Ammon's horn (tissue), 1 donor: ENCODE measurements at places on chromosomes 4 and X.

GRCh38 chr4:23390246-23390645 lies 499.6 kb downstream of the PPARGC1A start:
- no peak for DNase-seq

DNA sequence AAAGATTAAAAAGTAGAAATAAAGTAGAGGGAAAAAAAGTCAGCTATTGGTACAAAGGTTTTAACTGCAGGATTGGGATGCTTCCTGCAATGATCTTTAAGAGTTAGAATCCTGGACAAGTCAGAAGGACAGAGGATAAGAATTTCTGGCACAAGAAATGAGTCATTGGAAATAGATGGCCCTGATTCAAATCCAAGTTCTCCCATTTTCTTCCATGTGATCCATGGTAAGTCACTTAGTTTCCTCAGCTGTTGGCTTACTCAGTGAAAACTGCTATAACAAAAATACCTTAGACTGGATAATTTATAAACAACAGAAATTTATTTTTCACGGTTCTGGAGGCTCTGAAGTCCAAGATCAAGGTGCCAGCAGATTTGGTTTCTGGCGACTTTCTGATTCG lies 13.3 kb upstream of the TBC1D19 start:
- DNase-seq = no peak

GRCh38 chrX:45771114-45771513 lies 570.4 kb upstream of the DIPK2B start:
- peak; percentile 21 for DNase-seq

- DNase-seq = no peak
Observed at GRCh38 chrX:97636473-97637140, 752.9 kb downstream of the RPA4 start.

- DNase-seq = no peak
Observed at GRCh38 chr4:189597341-189597740, 343.3 kb upstream of the FRG1 start.

DNA sequence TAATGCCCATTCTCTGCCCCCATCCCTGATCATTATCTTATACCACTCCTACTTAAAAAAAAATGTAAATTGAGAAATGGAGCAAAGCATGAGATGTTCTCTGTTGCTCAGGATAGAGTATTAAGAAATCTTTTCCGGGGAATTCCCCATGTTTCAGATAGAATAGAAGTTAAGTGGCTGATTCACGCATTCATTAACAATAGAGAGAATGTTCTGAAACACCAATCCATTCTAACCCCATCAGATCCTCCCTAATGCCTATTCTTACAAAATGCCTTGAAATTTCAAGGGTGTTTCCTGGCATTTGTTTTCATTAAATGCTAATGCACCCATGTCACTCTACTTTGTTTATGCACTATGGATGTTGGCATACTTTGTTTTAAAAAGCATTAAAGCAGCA lies 101.1 kb downstream of the AREG start:
- DNase-seq = no peak

GRCh38 chrX:10615931-10616774 lies 4.2 kb downstream of the MID1 start:
- peak; percentile 66 for DNase-seq

- DNase-seq = no peak
Observed at GRCh38 chr4:122851568-122851967, 24.9 kb downstream of the FGF2 start.

DNA sequence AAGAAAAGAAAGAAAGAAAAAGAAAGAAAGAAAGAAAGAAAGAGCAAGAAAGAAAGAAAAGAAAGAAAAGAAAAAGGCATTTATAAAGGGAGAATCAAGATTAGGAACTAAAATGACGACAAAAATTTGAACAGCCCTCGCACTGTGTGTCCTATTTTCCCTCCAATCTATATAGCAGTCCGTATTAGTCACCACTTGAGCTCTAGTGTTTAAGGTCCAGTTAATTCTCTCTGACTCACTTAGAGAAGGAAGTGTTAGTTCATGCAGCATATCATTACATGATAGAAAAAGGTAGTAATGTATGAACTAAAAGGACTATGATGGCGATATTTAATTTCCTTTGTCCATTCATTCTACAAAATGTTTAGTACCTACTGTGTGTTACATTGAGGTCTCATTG lies 122.7 kb downstream of the CBLL2 start:
- DNase-seq = no peak

DNA sequence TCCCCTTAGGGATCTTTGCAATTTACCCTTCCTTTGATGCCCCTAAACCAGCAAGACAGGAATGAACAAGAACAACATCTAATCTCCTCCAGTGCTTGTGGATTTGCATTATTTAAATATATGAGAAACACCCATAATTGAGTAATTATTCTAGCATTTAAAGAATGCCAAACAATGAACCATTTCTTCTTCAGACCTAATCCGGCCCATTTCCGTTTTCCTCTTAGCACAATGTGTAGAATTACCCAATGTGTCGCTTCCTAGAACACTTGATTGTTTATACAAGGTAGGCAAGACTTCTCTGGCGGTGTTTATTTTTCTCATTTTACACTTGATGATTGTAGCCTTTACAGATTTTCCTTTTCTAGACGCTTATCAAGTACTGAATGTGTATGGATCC lies 43.5 kb downstream of the CLDN34 start:
- DNase-seq = no peak

GRCh38 chr4:141524841-141525240 lies 111.5 kb upstream of the IL15 start:
- peak; percentile 34 for DNase-seq

DNA sequence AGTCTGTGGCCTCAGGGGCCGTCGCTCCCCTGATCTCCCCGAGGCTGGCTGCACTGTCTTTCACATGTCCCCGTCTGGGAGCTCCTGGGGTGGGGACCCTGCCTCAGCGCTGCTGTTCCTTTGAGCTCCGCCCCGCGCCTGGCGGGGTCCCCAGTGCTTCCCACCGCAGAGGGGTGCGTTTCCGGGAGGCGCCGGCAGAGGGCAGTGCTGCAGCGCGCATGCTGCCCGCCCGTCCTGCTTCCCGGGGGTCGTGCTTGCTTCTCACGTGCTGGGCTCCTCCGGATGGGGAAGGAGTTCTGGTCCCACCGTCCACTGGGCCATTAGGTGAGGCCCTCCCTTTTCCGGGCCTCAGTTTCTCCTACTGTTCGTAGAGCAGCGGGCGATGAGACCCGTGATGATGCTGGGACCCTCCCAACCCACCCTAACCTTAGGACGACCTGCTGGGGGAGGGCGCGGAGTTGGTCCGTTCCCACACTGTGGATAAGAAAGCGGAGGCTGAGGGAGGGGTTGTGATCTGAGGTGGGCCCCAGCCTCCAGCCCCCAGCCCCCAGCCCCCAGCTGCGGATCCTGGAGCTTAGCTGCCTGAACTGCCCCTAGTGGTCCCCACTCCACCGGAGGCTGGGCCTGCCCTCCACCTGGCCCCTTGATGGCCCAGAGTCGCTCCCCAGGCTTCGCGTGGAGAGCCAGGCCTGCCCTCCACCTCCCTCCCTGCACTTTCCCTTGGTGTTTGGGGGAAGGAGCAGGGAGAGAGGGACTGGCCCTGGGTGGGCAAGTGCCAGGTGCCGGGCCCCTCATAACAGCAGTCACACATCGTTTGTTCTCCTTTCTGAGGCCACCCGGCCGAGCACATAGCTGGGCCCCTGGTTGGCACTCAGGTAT lies 15.3 kb downstream of the CPZ start:
- DNase-seq = no peak

DNA sequence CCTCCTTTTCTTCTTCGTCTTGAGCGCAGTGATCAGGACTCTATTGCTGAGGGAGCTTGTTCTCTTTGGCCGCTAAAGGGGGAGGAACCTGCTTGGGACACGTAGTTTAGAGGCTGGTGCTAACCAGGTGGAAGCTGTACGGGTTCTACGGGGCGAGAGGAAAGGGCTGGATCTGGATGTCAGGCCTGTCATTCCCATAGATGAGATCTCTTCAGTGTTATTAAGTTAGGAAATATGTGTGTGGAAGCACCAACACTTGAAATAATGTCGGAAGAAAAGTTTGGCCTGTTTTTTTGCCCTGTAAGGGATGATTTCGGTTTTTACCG lies 643 bp downstream of the SRP72 start:
- no peak for DNase-seq

- no peak for DNase-seq
Observed at GRCh38 chr4:12636191-12636590, 847.9 kb downstream of the RAB28 start.

DNA sequence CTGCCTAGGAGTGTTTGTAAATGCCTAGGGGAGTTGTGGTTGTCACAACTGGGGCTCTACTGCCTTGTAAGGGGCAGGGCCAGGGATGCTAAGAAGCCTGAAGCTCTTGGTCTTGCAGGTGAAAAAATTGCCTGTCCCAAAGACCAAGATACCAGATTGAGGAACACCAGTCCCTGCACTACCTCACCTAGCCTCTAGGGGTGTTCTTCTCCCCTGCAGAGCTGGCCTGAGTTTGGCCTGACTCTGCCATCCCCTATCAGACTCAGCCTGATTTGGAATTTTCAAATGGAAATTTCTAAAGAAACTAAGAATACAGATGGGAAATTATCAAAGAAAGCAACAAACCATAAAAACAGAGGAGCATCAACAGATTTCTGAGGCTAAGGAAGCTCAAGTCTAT lies 90.4 kb downstream of the ZC4H2 start:
- no peak for DNase-seq

GRCh38 chr4:139556724-139557555 lies 921 bp upstream of the SETD7 start:
- peak; percentile 71 for DNase-seq

DNA sequence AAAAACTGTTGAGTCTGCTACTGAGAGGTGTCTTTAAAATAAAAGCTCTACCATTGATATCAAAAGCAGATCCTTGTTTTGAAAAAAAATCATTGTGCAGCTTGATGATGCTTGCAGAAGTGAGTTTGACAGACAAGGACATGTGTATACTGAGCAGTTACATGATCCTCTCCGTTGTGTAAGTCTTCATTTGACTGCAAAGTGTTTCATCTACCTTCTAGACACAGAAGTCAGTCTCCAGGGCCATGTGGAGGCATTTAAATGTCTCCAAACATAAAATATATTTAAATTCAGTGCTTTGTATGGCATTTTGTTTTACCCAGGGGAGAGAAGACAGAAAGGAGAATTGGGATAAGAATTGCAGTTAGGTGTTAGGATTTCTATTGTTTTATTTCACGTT lies 107.8 kb upstream of the MYOZ2 start:
- DNase-seq = no peak

DNA sequence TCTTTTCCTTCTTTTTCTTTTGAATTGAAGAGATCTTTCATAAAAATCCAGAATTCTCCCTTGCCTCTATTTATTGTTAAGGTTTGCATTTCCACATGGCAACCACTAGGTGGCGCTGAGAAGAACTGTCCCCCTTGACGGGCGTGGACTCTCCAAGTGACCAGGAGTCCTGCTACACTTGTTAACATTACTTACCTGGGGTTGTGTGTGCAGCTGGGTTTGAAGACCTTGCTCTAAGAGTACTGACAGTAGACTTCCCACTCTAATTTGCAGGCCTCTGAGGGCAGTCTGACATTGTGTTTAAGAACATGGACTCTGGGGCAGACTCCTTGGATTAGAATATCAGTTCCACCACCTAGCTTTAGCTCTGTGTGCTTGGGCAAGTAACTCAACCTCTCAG lies 52.8 kb downstream of the GPRIN3 start:
- peak; percentile 31 for DNase-seq

- DNase-seq = peak; percentile 13
Observed at GRCh38 chr4:40550948-40551462, 78.7 kb downstream of the RBM47 start.

GRCh38 chr4:151721466-151721865 lies 39.3 kb downstream of the GATB start:
- no peak for DNase-seq

- no peak for DNase-seq
Observed at GRCh38 chr4:185846505-185847150, 34.6 kb upstream of the SORBS2 start.

DNA sequence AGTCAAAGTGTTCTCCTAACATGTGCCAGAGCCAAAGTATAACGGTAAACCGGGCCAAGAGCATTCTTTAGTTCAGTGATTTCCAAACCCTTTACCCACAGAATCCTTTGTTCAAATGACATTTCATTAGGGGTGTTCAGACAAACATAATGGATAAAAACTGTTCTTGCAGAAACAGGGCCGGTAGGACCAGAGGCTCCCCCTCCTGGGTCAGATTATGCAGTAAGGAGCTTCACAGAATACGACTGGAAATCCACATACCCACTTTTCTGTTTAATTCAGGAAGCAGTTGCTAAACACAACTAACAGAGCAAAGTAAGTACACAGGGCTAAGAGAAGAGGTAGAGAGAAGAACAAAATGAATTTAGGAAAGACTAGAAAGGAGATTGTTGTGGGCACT lies 46.6 kb upstream of the TMEM184C start:
- DNase-seq = no peak

DNA sequence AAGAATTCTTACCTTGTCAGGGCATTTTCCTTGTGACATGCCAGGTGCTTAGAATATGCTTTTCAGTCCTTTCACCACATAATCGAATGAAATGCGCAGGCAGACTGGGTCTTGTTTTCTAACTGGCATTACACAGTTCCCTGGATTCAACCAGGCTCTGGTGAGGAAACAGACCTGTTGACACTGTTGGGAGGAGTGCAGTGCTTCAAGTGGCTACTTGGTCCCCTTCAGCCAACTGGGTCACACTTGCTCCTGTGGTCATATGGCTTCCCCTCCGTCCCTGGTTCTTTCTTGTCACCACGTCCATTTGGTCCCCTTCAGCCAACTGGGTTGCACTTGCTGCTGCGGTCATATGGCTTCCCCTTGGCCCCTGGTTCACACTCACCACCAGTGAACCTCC lies 9.7 kb downstream of the SMIM20 start:
- DNase-seq = no peak

- no peak for DNase-seq
Observed at GRCh38 chrX:137707348-137707747, 141.4 kb downstream of the ZIC3 start.

- DNase-seq = no peak
Observed at GRCh38 chr4:22508376-22508775, 7.5 kb downstream of the ADGRA3 start.

GRCh38 chrX:20252381-20253231 lies 14.1 kb downstream of the RPS6KA3 start:
- peak; percentile 10 for DNase-seq

DNA sequence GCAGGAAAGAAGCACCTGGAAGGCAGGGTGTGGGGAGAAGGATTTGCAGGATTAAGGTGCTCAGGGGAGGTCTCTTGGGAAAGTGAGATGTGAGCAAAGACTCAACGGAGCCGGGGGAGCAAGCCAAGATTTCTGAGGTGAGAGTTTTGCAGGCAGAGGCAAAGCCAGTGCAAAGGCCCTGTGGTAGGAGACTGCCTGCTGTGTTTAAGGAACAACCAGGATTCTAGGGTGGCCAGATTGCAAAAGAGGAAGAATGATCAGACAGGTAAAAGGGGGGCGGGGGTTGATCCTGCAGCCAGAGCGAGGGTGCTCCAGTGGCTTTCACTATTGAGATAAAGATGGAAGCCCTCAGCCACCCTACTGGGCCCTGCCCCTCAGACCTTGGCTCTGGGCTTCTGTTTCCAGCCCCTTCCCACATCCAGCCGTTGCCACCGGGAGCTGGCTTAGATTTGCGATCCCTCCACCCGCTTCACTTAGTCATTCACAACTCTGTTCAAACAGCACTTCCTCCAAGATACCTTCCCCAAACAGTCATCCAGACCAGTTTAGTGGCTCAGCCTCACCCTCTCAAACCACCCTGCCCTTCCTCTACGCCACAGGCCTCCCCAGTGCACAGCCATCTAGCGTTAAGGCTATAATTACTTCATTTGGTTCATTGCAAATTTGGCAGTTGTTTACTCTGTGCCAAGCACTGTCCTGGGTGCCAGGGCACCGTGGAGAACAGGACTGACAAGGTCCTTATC lies 23.3 kb upstream of the BCOR start:
- no peak for DNase-seq

GRCh38 chrX:103092942-103093341 lies at the start of gene NXF3:
Gene NXF3 (minus strand): TSS chrX:103093143. CDS start chrX:103093023, 120 bp downstream.
- DNase-seq = no peak

GRCh38 chr4:26823583-26823982 lies 37.1 kb upstream of the STIM2 start:
- no peak for DNase-seq
